Activated CD4-positive, alpha-beta T cell treated with anti-CD3 and anti-CD28 coated beads, Interleukin-2, Interleukin-4, amounts not matched to agents 100 ng/mL and 50 ng/mL, durations not matched to agents 16 hours and 8 hours (primary cell): ENCODE measurements at places on chromosomes 3 and 15.

GRCh38 chr15:101112336-101113113, 139.3 kb downstream of the CHSY1 start:
- no peak for DNase-seq

DNA sequence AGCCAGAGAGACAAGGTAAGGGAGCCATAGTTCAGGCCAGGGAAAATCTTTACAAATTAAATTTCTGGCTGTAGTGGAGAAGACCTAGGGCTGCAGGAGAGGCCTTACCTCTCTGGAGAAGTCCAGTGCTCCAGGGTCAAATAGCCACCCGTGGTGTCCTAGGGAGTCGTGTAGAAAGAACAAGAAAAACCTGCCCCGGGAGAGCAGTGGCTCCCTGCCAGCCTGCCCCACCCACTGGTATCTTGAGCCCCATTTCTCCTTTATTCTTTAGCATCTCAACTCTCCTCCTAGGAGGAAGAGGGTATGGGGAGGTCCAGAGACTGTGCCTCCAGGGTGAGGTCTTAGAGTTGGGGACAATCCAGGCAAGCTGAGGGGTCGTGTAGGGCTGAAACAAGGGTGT, 32.1 kb upstream of the NTRK3 start:
- DNase-seq = no peak

GRCh38 chr3:121916189-121916588, 22.0 kb downstream of the SLC15A2 start:
- DNase-seq = no peak

DNA sequence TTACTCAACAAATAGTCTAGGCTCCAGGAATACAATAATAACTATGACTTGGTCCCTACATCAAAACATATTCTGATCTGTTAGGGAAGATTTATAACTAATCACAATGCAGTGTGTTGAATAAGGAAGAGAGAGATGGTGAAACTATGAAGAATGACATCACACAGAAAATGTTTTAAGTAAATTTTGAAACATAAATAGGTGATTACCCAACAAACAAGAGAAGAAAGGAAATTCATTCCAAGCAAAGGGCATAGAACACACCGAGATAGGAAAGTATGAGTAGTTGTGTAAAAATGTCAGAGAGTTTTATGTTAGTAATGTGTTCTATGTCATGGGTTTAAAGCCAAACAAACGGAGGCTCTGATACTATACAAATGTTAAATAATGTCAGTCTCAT, 13.4 kb downstream of the SEC62 start:
- DNase-seq = no peak

DNA sequence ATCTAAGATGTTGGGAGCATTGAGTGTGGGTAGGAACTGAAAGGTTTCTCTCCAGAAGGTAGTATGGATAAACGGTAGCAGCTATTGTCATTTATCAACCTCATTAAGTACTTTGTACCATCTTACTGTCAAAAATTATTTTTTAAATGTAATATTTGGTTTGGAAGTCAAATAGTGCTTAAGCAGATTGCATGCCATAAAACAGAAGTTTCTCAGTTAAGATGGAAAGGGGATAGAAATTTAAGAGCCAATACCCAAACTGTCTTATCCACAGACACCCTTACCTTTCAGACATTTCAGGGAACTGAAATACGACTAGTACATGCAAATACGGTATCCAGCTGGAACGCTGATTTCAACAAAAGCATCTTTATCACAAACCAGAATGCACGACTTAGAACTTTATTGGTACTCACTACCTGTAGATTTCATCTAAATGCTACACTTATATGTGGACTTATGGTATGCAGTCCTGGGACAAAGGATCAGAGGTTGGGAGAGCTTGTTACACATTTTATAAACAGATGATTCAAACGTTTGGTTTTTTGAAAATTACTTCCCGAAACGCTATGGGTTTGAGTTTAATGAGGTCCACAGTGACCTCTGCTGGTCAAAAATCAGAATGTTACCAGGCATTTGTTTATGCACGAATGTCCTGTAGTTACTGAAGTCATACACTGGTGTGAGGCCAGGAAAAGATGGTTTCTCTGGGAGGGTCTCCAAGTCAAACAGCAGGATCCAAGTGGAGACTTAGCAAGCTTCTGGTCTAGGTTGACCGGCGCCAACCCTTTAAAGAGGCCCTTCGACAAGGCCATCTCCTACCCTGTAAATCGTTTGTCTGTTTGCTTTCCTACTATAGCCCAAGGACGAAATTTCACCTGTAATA, 45.7 kb upstream of the DUT start:
- peak; percentile 67 for DNase-seq

GRCh38 chr3:32428092-32429068, 36.7 kb downstream of the CMTM7 start:
- DNase-seq = no peak

DNA sequence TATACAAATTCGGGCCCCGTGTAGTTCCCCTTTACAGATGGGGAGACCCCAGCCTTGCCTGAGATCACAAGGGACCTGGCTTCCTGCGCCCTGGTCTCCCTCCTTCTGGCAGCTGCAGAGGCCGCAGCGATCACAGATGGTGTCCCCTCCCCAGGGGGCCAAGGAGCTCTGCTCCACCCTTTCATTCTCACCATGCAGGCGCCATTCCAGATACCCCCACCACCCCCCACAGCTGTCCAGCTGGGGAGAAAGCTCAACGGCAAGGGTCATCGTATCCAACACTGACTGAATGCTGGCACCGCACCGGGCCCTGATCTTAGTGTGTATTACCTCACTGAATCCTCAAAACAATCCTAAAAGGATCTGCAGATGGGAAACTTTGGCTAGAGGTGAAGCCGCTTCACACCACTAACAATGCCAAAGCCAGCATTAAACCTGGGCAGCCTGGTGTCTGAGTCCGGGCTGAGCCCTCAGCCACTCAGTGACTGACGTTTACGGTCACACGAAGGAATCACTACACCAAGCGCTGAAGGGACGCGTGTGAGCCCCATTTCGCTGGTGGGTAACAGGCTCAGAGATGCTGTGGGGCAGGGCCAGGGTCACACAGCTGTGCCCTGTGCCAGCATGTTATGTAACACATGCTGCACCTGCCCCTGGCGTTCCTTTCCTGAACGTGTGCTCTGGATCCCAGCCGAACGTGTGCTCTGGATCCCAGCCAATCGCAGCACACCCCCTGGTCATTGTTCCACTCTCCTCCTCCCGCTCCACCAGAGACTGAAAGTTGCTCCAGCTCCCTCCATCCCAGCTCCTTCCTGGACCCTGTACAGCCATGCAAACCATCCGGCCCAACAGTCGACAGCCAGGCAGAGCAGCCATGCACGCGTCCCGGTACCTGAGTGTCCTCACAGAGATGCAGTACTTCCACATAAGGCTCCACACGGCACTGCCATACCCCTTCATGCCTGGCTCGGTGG, 51.8 kb downstream of the IQSEC1 start:
- no peak for DNase-seq

GRCh38 chr3:127411083-127411727, 123.4 kb upstream of the PRR20G start:
- no peak for DNase-seq

- no peak for DNase-seq
Observed at GRCh38 chr3:171374661-171375285, 85.4 kb downstream of the TNIK start.

DNA sequence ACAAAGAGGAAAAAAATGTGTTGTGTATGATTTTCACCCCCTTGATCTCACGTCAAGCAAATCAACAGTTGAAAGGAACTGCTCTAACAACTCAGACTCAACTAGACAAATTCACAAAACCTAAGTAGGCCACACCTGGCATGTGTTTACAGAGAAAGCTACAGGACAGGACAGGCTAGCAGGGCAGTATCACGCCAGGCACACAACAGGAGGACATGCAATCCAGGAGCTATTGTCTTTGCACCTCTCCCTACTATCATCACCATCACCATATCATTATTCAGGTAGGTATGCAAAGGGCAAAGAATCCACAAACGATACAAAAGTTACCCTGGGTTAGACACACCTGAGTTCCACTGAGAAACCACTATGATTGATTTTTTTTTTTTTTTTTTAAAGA, 86.4 kb downstream of the TBL1XR1 start:
- no peak for DNase-seq

DNA sequence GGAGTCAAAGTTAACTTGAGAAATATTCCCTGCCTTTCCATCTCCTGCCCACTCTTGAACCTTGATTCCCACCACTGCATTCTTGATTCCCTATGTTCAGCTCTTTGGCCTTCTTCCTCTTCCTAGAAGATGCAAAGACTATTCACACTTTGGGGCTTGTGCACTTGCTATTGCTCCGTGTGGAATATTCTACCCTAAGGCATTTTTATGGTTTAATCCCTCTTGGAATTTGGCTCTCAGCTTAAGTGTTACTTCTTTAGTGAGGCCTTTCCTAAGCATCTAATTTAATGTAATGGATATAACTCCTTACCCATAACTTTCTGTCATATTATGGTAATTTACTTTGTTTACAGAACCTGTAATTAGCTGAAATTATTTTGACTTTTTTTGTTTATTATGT, 318.9 kb upstream of the COL8A1 start:
- DNase-seq = no peak

DNA sequence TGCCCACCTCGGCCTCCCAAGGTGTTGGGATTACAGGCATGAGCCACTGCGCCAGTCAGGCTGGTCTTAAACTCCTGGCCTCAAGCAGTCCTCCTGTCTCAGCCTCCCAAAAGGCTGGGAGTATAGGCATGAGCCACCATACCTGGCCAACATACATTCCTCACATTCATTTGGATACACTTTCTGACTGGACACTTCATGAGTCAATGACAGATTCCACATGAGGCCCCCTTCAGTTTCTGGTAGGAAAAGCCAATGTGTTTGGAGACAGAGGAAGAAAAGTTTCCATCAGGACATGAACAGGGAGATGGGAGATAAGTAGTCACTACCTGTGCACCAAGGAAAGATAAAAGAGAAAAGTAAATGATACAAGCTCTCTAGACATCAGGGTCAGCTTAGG, 49.4 kb upstream of the GSK3B start:
- DNase-seq = no peak

DNA sequence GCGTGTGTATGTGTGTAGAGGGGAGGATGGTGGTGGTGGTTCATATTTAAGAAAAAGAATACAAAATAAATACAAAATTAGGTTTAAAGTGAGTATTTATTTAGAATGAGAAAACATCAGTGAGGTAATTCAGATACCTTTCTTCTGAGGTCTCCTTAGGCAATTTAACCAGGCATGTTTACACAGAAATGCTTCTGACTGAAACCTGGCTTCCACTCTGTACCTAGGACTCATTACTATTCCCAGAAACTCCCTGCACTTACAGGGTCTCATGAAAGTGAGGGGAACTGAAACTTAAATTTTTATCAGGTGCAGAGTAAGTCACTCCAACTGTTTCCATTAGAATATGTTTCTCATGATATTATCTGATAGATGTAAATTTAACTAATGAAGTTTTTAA, 10.3 kb upstream of the DIPK2A start:
- no peak for DNase-seq

- DNase-seq = no peak
Observed at GRCh38 chr15:45182996-45183395, 4.8 kb downstream of the SHF start.

DNA sequence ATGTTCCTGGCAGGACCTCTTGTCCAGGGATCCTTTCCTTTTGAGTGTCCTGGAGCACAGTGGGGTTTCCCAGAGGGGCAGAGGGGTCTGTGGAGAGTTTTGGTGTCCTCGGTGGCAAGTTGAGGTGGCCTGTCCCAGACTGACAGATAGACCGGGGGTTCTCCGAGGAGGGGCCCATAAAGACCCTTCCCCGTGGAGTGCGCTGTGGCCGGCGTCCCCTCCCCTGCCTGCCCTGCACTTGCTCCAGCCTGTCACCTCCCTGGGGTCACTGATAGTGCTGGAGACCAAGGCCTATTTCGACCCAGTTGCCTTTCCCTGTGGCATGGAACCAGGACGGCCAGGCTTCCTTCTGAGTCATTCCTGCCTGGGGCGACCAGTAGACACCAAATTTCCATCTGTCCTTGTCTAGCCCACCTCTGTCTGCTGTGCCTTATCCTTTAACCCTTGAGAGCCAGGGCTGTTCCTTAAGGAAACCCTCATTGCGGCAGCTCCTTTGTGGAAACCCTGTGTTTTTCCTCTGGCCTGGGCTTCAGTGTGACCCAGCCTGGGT, 2.9 kb downstream of the MUC4 start:
- DNase-seq = no peak

- no peak for DNase-seq
Observed at GRCh38 chr3:54632834-54633233, 295.0 kb downstream of the LRTM1 start.

GRCh38 chr3:188171682-188172467, 17.9 kb downstream of the LPP start:
- no peak for DNase-seq

GRCh38 chr3:57961177-57961827, 46.9 kb upstream of the FLNB start:
- DNase-seq = no peak

GRCh38 chr15:85929786-85930185, 135.1 kb upstream of the KLHL25 start:
- DNase-seq = no peak

GRCh38 chr3:77931255-77932009, 891.5 kb downstream of the ROBO2 start:
- no peak for DNase-seq

DNA sequence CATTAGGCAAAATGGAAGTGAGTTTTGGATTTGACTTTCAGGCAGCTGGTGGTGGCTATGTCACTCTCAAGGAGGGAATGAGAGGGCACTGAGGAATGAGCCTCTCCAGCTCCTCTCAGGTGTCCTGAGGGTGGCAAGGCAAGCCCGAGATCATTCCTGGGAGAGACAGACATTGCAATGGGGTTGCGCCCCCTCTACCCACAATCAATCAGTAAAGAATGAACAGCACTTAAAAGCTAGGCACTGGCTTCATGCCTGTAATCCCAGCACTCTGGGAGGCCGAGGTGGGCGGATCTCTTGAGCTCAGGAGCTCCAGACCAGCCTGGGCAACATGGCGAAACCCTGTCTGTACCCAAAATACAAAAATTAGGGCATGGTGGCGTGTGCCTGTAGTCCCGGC, 14.1 kb upstream of the SHF start:
- no peak for DNase-seq
